ENCODE measurements at places on chromosomes 7 and 10. TPM values are rescaled to one million over a fixed set of nuclear protein-coding genes. Genes with fewer than 3 reads are reported as not detected.
A peak's percentile ranks its signal among the peaks of the same experiment; 100 is the strongest.

DNA sequence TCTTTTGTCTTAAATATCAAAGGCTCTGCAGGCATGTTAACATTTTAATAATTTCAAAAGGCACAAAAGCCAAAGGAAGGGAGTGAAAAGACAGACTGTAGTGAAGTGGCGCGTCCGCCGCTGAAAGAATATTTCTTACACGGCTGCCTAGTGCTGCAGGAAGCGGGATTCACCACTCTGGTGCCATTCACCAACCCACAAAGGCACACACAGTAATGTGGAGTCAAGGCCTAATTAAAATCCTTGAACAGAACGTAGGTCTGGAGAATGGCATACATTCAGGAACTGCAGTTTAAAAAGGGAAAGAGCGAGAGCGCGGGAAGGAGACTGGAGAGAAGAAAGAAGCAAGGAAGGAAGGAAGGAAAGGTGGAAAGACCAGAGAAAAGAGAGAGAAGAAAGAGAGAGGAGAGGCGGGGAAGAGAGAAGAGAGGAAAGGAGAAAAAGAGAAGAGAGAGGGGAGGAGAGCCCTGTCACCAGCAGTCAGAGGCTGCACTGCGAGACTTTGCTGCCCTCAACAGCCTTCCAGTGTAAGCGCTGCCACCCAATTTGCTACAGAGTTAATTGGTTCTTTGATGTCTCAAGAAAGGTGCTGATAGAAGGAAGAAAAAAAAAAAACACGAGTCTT is 554.0 kb downstream of the MDFIC start:
- no peaks in the 10 kb centered on the region for H3K36me3 ChIP-seq
- peak overlapping the region; percentile 3 for H3K4me3 ChIP-seq
- DNase-seq = no peak
- H3K27ac ChIP-seq = no peak overlapping the region
- H3K27me3 ChIP-seq = no peaks in the 10 kb centered on the region
- H3K4me1 ChIP-seq = peaks cover 25% of the 10 kb centered on the region

DNA sequence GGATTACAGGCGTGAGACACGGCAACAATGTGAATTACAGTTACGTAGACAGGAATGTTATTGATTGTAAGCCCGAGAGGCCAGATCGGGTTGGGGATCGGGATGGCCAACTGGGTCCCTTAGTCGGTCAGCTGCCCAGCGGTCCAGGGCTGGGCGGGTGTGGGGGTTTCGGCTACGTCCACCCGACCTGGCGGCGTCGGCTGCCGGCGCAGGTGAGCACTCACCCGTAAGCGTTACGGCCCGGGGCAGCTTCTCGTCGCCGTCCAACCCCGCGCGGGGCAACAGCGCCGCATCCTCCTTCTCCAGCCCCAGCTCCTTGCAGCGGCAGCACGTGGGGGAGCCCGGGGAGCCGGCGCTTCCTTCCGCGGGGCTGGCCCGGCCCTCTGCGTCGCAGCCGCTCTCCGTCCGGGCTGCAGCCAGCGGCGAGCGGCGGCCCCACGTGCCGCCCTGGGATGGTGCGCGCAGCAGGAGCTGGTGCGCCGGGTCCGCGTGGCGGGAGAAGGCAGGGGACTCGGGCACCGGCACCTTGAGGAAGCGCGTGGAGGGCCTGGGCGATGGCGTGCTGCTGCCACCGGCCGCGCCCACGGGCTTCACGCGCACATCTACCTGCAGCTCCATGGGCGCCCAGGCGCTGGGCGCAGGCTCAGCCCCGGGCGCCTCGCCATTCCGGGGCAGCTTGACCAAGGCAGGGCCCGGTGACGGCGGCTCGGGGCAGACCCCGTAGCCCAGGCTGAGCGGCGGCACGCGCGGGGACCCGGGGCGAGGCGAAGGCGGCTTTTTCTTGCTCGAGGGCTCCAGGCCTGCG is 609 bp downstream of the KLRG2 start:
- H3K4me1 ChIP-seq = peaks cover 3% of the 10 kb centered on the region
- H3K27ac ChIP-seq = no peak overlapping the region
- H3K4me3 ChIP-seq = peak overlapping the region; percentile 56
- peaks cover 60% of the 10 kb centered on the region for H3K27me3 ChIP-seq
- DNase-seq = no peak
- H3K36me3 ChIP-seq = no peaks in the 10 kb centered on the region

DNA sequence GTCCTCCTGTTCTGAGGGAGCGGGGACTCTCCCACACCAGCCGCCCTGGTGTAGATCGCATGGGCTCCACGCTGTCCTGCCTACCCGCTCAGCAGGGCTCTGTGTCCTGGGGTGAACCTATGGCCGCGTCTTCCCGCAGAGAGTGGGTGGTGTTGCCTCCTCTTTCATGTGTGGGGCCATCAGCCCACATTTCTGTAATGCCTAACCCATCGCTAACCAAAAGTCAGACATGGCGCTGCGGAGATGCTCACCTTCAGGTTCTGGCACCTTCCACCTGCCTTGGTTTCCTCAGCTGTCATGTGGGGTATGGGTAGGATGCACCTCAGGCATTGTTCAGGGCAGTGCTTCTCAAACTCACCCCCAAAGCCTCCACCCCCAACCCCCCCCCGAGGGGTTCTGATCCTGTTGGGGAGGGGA is 50.5 kb upstream of the CAMK2B start:
- DNase-seq = no peak
- H3K27ac ChIP-seq = no peak overlapping the region
- H3K4me3 ChIP-seq = no peak overlapping the region

DNA sequence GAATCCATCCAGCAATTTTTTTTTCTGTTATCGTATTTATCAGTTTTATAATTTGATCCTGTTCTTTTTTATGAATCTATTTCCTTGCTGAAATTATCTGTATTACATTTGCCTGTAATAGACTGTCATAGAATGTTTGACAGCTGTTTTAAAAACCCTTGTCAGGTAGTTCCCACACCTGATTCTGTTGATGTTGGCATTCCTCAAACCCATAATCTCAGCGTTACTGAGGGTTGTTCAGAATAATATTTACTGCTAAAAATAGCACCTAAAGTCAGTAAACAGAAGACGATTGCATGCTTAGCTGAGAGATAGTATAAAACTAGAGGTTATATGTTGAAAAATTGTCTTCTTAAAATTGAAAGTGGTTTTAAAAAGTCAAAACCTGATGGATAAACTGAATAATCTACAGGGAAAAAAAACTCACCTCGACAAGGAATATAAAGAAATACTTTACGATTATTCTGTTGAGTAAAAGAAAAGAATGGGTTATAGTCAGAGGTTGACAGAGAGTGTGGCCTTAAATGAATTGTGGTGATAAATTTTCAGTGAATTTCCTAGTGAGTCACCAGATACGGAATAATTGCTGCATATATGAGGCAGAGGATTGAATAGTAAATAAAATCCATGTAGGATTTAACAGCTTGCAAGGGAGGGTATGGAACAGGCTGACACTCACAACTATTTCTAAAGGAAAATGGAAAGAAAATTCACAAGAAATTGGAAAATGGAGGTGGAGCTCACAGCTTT is 824.1 kb upstream of the IGFBP3 start:
- no peak for DNase-seq
- peak overlapping the region; percentile 53 for H3K27ac ChIP-seq
- H3K36me3 ChIP-seq = peaks cover 2% of the 10 kb centered on the region
- H3K4me1 ChIP-seq = peaks cover 65% of the 10 kb centered on the region

OPN1SW gene
- total RNA-seq = not detected

SPOCK2 gene
- 28.5 TPM for total RNA-seq

GRCh38 chr10:112262546-112262945 is 20.7 kb upstream of the TECTB start:
- DNase-seq = no peak
- H3K27ac ChIP-seq = no peak overlapping the region
- no peaks in the 10 kb centered on the region for H3K36me3 ChIP-seq
- H3K27me3 ChIP-seq = no peaks in the 10 kb centered on the region

DNA sequence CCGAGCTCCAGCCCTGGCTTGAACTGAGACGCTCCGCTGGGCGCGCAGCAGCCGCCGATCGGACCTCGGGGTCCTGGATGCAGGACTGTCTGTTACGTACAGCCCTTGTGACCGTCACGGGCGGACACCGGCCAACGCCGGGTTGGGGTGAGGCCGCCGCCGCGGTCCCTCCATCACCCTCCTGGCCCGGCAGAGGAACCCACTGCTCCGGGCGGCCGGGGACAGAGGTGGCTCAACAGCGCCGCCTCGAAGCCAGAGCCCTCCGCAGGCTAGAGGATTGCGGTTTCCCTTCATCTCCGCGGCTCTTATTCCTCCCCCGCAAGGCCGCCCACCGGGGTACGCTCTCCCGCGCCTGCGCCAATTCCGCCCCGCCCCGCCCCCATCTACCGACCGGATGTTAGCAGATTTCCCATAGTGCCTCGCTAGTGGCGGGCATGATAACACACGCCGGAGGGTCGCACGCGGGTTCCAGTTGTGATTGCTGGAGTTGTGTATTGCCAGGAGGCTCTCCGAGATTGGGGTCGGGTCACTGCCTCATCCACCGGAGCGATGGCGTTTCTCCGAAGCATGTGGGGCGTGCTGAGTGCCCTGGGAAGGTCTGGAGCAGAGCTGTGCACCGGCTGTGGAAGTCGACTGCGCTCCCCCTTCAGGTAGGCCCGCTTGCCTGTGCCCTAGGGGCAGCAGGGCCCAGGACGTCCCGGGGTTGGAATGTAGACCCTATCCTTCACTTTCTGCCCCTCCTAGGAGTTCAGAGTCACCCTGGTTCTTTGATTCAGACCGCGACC is at the start of gene TFAM:
Gene TFAM, plus strand, starts transcription at position 412 of the 785 bp plus-strand sequence. Its CDS starts 138 bp downstream, at position 550.
- peak; percentile 97 for DNase-seq
- peaks cover 6% of the 10 kb centered on the region for H3K36me3 ChIP-seq
- peak within 1 kb of the TSS; percentile 97 for H3K27ac ChIP-seq
- H3K4me3 ChIP-seq = peak within 1 kb of the TSS; percentile 95

DNA sequence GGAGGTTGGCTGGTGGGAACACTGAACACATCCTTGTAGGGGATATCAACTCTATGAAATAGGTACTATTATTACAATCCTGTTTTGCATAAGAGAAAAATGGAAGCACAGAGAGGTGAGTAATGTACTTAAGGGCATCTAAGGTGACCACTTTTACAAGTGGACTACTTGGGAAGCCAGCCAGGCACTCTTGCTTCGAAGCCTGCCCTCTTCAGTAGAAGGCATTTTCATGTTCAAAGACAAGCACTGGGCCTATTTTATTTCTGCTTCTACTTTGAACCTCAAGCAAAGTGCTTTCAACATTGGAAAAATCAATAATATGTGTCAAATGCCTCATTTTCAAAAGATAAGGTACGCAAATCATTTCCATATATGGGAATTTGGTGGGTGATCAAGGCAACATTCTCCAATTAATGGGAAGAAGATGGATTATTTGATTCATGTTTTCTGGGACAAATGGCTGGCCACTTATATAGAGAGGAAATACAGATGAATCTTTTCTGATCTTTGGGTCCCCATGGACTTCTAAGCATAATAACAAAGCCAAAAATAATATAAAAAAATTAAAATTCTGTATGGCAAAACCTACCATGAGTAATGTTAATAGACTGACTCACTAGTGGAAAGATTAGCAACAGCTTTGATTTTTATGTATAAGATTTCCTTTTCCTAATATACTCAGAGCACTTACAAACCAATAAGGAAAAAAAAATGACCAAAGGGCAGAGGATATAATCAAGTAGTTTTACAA is 270.2 kb downstream of the FRMD4A start:
- peaks cover 16% of the 10 kb centered on the region for H3K4me1 ChIP-seq
- H3K36me3 ChIP-seq = no peaks in the 10 kb centered on the region
- no peak for DNase-seq
- peaks cover 24% of the 10 kb centered on the region for H3K27me3 ChIP-seq
- no peak overlapping the region for H3K27ac ChIP-seq

- peaks cover 20% of the 10 kb centered on the region for H3K36me3 ChIP-seq
- no peak overlapping the region for H3K4me3 ChIP-seq
- H3K27ac ChIP-seq = peak overlapping the region; percentile 94
- DNase-seq = no peak
- peaks cover 16% of the 10 kb centered on the region for H3K4me1 ChIP-seq
- no peaks in the 10 kb centered on the region for H3K27me3 ChIP-seq
Measured at GRCh38 chr7:92740700-92741126, 95.7 kb downstream of the CDK6 start.

Data from mesothelial cell of epicardium (in vitro differentiated cells).